ENCODE measurements at places on chromosomes 5 and 9. TPM values are rescaled to one million over a fixed set of nuclear protein-coding genes. Genes with fewer than 3 reads are reported as not detected.

MARCOL gene
- not detected for total RNA-seq

PTGDS gene
- total RNA-seq = 40.7 TPM

TRPM6 gene
- total RNA-seq = under 0.01 TPM

PDE6A gene
- not detected for total RNA-seq

PCDHGB7 gene
- total RNA-seq = 7.4 TPM

CCNI2 gene
- not detected for total RNA-seq

BTNL3 gene
- total RNA-seq = not detected

LPCAT1 gene
- 67.7 TPM for total RNA-seq

SH3RF2 gene
- total RNA-seq = 1.2 TPM

DBH gene
- not detected for total RNA-seq

ACSL6 gene
- total RNA-seq = not detected

IFNK gene
- 0.12 TPM for total RNA-seq

EQTN gene
- total RNA-seq = not detected

PHF24 gene
- total RNA-seq = 0.11 TPM

SLC6A19 gene
- total RNA-seq = not detected

SCGB3A2 gene
- not detected for total RNA-seq

NNT gene
- 85.1 TPM for total RNA-seq

LRRC26 gene
- not detected for total RNA-seq

CDC14B gene
- total RNA-seq = 16.6 TPM

SPTLC1 gene
- total RNA-seq = 97.1 TPM

TYRP1 gene
- total RNA-seq = under 0.01 TPM

BTNL8 gene
- not detected for total RNA-seq

ZNF483 gene
- 1.9 TPM for total RNA-seq

PWWP2A gene
- 16.3 TPM for total RNA-seq

PCDHGB3 gene
- 4.2 TPM for total RNA-seq

TRIP13 gene
- total RNA-seq = 86.3 TPM

KIAA1191 gene
- 68.2 TPM for total RNA-seq

CENPH gene
- 15.7 TPM for total RNA-seq

Measured in uterine smooth muscle cell (primary cell).